ENCODE measurements at places on chromosomes 11 and 22.
A peak's percentile ranks its signal among the peaks of the same experiment; 100 is the strongest.

DNA sequence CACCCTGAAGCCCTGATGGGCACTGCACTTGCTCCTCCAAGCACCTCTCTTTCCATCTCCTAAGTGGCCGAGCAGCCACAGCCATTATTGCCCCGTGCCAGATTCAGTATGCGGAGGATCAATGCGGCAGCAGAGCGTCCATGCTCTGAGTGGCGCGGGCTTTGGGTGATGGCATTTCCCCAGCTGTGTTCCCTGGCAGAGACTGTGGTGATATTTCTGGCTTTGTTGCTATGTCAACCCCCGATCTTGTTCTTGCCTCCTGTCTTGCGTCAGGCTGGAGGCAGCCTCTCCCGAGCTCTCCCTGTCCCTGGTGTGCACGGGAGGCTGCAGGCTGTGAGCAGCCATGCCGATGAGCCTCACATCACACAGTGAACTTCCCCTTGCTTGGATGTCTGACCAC lies 1018.6 kb downstream of the TBC1D22A start:
- no peak for DNase-seq

GRCh38 chr11:62267050-62267449 lies 2.9 kb upstream of the SCGB2A2 start:
- no peak for DNase-seq

DNA sequence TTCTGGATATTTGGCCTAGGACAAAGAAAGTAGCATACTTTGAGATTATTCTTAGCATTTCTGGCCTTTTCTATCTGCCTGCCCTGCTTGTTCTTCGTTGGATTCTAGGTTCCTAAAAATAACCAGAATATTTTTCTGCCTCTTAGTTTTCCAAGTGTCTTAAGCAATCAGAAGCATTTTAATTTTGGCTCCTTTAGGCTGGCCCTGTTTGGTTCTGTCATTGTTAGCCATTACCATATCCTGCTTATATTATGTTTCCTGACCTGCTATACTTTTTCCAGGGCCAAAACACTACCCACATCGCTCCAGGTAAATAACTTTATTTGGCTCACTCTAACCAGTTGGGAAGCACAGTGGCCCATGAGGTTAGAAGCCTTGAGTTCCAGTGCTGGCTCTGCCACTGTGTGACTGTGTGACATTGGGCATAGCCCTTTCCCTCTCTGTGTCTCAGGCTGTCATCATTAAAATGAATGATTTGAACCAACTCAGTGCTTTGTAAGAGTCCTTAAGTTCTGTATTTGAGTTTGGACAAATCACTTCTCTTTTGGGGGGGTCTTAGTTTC lies 91.1 kb downstream of the STIM1 start:
- DNase-seq: no peak

DNA sequence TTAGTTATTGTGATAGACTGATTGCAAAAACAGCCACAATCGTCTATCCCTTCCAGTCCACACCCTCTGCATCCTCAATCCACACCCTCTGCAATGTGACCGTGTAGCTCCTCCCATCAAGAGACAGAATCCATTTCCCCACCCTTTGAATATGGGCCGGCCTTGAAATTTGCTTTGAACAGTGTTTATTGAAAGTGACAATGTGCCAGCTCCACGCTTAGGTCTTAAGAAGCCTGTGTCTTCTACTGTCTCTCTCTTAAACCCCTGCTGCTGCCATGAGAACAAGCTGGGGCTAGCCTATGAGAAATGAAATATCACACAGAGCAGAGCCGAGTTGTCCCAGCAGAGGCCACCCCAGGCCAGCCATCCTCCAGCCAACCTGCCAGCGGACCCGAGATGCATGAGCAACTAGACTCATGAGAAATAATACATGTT lies 22.3 kb upstream of the MICAL2 start:
- DNase-seq: peak; percentile 81

GRCh38 chr11:18313965-18314763 lies 7.8 kb downstream of the HPS5 start:
- no peak for DNase-seq

DNA sequence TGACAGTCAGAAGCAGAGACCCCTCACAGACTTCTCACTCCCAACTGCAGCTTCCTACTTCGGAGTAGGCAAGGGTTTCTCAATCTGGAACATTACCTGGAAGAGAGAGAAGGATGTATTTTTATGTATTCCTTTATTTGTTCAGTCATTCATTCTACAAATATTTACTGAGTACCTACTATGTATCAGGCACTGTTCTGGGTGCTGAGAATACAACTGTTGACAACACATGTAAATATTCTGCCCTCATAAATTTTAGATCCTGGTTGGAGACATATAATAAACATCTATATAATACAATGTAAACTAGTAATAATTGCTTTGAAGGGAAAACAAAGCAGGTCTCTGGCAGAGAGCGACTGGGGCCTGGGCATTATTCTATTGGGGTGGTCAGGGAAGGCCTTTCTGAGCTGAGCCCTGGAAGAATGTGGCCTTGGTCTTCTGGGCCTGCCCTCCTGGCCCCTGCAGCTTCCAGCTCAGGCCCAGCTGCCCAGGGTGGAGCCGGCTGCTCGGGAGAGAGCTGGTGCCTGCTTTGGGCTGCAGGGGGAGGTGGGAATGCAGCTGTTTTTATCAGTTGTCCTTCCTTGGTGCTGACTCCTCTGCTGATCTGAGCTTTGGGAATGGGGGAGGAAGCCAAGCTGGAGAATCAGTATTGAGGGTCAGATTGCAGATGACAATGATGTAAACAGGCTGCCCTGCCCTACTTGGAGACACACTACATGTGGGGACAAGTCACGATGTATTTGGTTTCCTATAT lies 46.8 kb downstream of the PKNOX2 start:
- no peak for DNase-seq

GRCh38 chr11:48073031-48073861 lies 92.9 kb downstream of the PTPRJ start:
- no peak for DNase-seq

DNA sequence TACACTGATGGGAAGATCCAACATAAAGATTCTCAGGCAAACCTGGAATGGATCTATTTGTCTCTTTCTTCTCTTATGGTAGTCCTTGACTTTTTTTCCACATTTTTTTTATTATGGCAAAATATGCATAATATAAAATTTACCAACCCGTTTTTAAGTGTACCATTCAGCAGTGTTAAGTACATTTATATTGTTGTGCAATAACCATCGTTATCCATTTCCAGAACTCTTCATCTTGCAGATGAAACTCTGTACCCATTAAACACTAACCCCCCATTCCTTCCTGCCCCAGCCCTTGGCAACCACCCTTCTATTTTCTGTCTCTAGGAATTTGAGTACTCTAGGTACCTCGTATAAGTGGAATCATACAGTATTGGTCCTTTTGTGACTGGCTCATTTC lies 99.7 kb downstream of the DSCAML1 start:
- no peak for DNase-seq

DNA sequence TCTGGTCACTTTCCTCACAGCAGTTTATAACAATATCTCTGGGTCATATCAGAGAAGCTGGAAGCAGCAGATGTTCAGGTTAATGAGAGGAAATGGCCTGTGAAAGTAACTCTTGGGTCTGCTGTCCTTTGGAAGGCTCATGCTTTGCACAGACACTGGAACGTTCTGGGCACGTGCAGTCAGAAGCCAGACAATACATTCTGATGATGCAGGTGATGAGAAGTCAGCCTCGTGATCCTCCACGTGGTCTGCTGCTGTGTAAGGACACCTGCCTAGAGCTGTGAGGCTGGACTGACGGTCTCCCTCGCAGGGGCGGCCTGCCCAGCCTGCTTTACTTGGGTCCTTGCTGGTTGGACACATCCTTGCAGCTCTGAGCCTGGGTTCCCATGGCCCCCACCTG lies 18.8 kb upstream of the ADORA2A start:
- no peak for DNase-seq

GRCh38 chr11:112049777-112050176 lies 24.0 kb downstream of the PIH1D2 start:
- DNase-seq: no peak

GRCh38 chr11:12376259-12377081 lies 901 bp upstream of the PARVA start:
- no peak for DNase-seq

- DNase-seq: no peak
These were observed 19.6 kb downstream of the RNF121 start for GRCh38 chr11:71948314-71949027.

- DNase-seq: no peak
These were observed 340.8 kb upstream of the PITPNB start for GRCh38 chr22:28259774-28260312.

DNA sequence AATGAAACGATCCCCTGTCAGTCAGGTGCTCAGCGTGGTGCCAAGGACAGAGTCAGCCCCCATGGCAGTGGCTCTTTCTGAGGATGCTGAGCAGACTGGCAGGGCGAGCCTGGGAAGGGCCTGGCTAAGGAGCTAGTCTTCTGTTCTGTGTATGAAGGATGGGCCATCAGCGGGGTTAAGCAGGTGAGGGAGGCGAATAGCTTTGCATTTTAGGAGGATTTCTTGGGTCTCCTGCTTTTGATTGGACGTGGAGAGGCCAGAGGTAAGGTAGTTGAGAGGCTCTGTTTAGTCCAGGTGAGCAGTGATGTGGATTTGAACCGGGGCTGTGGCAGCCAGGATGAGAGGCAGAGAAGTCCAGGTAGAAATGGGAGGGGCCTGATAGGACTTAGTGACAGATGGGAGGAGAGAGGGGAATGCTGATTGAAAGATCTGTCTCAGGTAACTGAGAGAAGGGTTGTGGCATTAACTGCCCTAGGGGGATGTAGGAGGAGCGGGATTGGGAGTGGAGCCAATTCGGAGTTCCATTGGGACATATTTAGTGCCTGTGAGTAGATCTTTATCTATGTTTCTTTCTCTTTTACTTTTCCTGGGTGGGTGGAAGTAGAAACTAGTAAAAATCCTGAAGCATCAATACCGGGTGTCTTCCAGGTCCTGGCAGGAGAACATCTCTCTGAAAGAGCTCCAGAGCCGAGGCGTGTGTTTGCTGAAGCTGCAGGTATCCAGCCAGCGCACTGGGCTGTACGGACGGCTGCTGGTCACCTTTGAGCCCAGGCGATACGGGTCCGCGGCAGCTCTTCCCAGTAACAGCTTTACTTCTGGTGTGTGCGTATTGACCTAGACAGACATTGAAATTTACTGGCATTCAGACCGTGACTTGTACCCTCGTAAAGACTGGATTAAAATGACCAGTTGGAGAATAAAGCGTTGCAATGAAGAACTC lies 2.0 kb downstream of the IGHMBP2 start:
- DNase-seq: no peak

All from HFFc6 (cell line).